ENCODE measurements at places on chromosomes 7 and 10. TPM values are rescaled to one million over a fixed set of nuclear protein-coding genes. Genes with fewer than 3 reads are reported as not detected.

Gene ITIH2
- total RNA-seq = 0.21 TPM

Gene ANKRD7
- not detected for total RNA-seq

Gene SLC39A12
- not detected for total RNA-seq

Gene SRRM3
- total RNA-seq = 15.9 TPM

Gene GIMAP6
- 63.5 TPM for total RNA-seq

Gene ACTL6B
- total RNA-seq = not detected

Gene PIP
- not detected for total RNA-seq

Gene EPHA1
- not detected for total RNA-seq

Gene SPDYE18
- total RNA-seq = not detected

Gene ZPBP
- not detected for total RNA-seq

Gene GDF2
- not detected for total RNA-seq

Gene GPR26
- total RNA-seq = not detected

Gene RBP4
- 0.90 TPM for total RNA-seq

Gene NME8
- total RNA-seq = not detected

Gene CRHR2
- not detected for total RNA-seq

Gene OR2A42
- 0.15 TPM for total RNA-seq

Gene CLCN1
- total RNA-seq = not detected

Gene TAS2R5
- total RNA-seq = 5.3 TPM

Gene CDNF
- 2.6 TPM for total RNA-seq

Gene KCND2
- total RNA-seq = 4.4 TPM

Gene HECW1
- 0.28 TPM for total RNA-seq

Gene TRIM50
- not detected for total RNA-seq

Gene MSMB
- total RNA-seq = not detected

Gene PNLIPRP2
- not detected for total RNA-seq

Gene SNX13
- total RNA-seq = 26.9 TPM

Gene NPC1L1
- total RNA-seq = not detected

Gene SEMA3E
- total RNA-seq = 15.8 TPM

Gene KIF20B
- total RNA-seq = 0.77 TPM

Gene RNLS
- total RNA-seq = 19.7 TPM

Gene CDC14C
- total RNA-seq = not detected

Gene DIP2C
- total RNA-seq = 12.1 TPM

Gene CEP55
- total RNA-seq = not detected

Gene TRPV5
- 0.34 TPM for total RNA-seq

Gene ZNRF2
- total RNA-seq = 22.0 TPM

Gene CADPS2
- 11.5 TPM for total RNA-seq

Gene ARMC3
- total RNA-seq = 0.34 TPM

Gene APBB1IP
- total RNA-seq = 1.2 TPM

Gene NODAL
- not detected for total RNA-seq

Gene NUDT13
- total RNA-seq = not detected

Gene SEMA3D
- 68.6 TPM for total RNA-seq

Gene CCNY
- 61.3 TPM for total RNA-seq

Gene FANK1
- total RNA-seq = 6.8 TPM

Gene GNAI1
- total RNA-seq = 53.2 TPM

Gene SAMD8
- total RNA-seq = 47.4 TPM

Gene TMEM72
- 0.69 TPM for total RNA-seq

Gene LBX1
- not detected for total RNA-seq

Gene TMEM184A
- 0.29 TPM for total RNA-seq

Gene C7orf33
- not detected for total RNA-seq

Gene MRPS24
- 72.6 TPM for total RNA-seq

Gene AMPH
- total RNA-seq = 0.51 TPM

Gene CACNA2D1
- total RNA-seq = 39.7 TPM

Gene AASS
- total RNA-seq = 37.9 TPM

Gene RNF32
- total RNA-seq = 0.58 TPM

Gene GIMAP1
- total RNA-seq = 7.4 TPM

Gene ZNF394
- 32.4 TPM for total RNA-seq

Gene HABP2
- total RNA-seq = 0.15 TPM

Gene IFIT2
- 3.8 TPM for total RNA-seq
